ENCODE measurements at places on chromosomes 3 and 15.

GRCh38 chr3:14514323-14514720 lies 25.8 kb downstream of the GRIP2 start:
- DNase-seq = no peak

DNA sequence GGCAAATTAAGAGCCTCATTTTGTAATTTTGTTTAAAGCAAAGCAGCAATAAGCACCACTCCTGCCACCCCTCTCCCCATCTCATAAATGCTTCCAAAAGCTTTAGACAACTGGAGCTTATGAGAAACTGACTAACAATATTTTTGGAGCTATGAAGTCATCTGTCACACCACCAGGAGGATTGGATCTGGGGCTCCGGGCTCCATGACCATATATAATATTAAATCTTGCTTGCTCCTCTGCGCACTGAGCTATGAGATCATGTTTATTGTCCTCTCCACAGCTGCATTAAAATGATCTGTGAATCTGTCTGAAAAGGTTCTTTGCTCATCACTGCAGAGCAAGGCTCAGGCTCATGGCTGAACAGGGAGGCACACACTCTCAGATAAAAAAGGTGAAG lies 323.7 kb downstream of the ZNF621 start:
- DNase-seq = no peak

GRCh38 chr3:169575381-169575780 lies 88.1 kb downstream of the MECOM start:
- DNase-seq = no peak

GRCh38 chr3:150748684-150749047 lies 14.3 kb downstream of the SIAH2 start:
- DNase-seq = no peak

GRCh38 chr3:108455212-108455705 lies 55.1 kb downstream of the MYH15 start:
- no peak for DNase-seq

- DNase-seq = no peak
These were observed 41.7 kb downstream of the APH1B start for GRCh38 chr15:63319065-63319464.

GRCh38 chr3:71805199-71805598 lies 20.3 kb upstream of the PROK2 start:
- no peak for DNase-seq

GRCh38 chr15:34721802-34722438 lies 32.9 kb downstream of the GJD2 start:
- DNase-seq = peak; percentile 76

DNA sequence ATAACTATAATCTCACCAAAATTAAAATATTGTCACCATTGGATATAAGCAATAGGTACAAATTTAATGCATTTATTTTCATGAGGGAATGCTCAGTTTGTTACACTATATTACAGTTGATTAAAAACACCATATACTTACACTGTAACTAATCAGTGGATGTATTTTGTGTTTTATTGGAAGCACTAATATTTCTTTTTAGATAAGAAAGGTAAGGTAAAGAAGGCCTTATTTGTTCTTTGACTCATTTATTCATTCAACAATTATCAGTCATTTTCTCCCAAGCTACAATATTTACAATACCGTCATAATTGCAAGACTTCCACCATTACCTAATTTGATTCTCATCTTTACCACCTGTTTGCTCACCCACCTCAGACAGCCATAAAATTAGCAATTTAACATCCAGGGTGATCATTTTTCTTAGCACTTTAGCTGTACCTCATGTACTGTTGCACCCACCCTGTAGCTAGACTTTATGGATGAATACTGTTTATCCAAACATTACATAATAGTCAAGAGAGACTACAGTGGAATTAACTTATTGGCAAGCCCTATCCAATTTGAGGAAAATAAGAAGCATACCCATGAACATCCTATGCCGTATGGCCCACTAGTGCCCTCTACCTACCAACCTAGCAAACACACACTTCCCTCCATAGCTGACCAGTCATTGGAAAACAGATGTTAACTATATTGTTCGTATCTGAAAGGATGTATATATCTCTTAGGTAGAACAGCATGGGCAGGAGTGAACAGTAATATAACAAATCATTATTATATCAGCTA lies 229.6 kb downstream of the BBX start:
- DNase-seq = no peak

DNA sequence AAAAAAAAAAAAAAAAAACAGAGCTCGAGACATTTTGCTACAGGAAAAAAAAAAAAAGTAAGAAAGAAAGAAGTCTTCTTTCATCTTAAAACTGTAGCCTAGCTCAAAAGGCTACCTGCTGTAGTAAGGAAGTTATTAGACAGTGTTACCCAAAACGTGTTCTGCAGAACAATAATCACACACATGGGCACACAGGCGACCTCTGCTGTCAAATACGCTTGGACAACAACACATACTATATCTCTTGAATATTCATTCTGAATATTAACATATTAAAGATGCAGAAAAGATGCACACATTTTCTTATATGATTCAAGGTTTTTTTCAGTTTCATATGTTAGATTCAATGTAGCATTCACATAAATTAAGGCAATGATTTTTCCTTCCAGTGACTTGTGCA lies 215.8 kb downstream of the ROBO1 start:
- DNase-seq = no peak
